Heart left ventricle (tissue), 16 donors: ENCODE measurements at places on chromosomes 3 and 15. TPM values are rescaled to one million over a fixed set of nuclear protein-coding genes. Genes with fewer than 3 reads are reported as not detected.

- H3K27ac ChIP-seq = no peak overlapping the region
- H3K4me3 ChIP-seq = no peak overlapping the region
- peak; percentile 22 for DNase-seq
- peaks cover 2% of the 10 kb centered on the region for H3K4me1 ChIP-seq
- no peaks in the 10 kb centered on the region for H3K27me3 ChIP-seq
Measured at GRCh38 chr3:115999613-116000012, 376.3 kb downstream of the GAP43 start.

TUSC7 gene
- not detected for total RNA-seq

GRCh38 chr3:111882799-111883198 lies 23.7 kb downstream of the PHLDB2 start:
- no peaks in the 10 kb centered on the region for H3K36me3 ChIP-seq
- no peak overlapping the region for H3K4me3 ChIP-seq
- H3K27ac ChIP-seq = no peak overlapping the region
- no peaks in the 10 kb centered on the region for H3K27me3 ChIP-seq

CEMIP gene
- 0.49 TPM for total RNA-seq

GRCh38 chr3:197847866-197848401 lies 56.9 kb downstream of the LRCH3 start:
- no peaks in the 10 kb centered on the region for H3K27me3 ChIP-seq
- no peaks in the 10 kb centered on the region for H3K4me1 ChIP-seq
- H3K4me3 ChIP-seq = no peak overlapping the region
- H3K36me3 ChIP-seq = peaks cover 12% of the 10 kb centered on the region

GRCh38 chr15:69609776-69610175 lies 157.2 kb downstream of the RPLP1 start:
- H3K27me3 ChIP-seq = no peaks in the 10 kb centered on the region
- no peak overlapping the region for H3K27ac ChIP-seq
- DNase-seq = no peak
- H3K36me3 ChIP-seq = no peaks in the 10 kb centered on the region
- peaks cover 25% of the 10 kb centered on the region for H3K4me1 ChIP-seq

GPR62 gene
- total RNA-seq = not detected

ACSBG1 gene
- total RNA-seq = 0.05 TPM

CILP gene
- total RNA-seq = 8.4 TPM

DNA sequence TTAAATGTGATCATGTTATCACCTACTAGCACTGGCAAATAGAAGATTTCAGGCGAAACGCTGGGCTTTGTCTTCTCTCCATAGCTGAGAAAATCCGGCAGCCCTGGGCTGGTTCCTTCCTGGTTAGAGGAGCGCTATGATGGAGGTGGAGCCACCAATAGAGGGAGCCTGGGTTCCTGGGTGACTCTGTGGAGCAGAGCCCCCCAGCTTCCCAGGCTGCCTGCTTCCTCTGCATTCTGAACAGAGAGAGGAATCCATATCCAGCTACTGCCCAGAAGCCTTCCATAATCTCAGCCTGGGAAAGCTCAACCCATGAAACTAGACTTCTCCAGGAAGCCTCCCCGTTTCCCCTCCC lies 32.6 kb upstream of the IQSEC1 start:
- DNase-seq = no peak
- no peak overlapping the region for H3K27ac ChIP-seq
- H3K4me3 ChIP-seq = no peak overlapping the region
- no peaks in the 10 kb centered on the region for H3K4me1 ChIP-seq
- H3K36me3 ChIP-seq = no peaks in the 10 kb centered on the region

SPESP1 gene
- not detected for total RNA-seq

GRCh38 chr15:67744331-67745072 lies 80.8 kb upstream of the SKOR1 start:
- H3K27ac ChIP-seq = no peak overlapping the region
- DNase-seq = no peak
- H3K4me1 ChIP-seq = no peaks in the 10 kb centered on the region
- H3K4me3 ChIP-seq = no peak overlapping the region
- H3K36me3 ChIP-seq = no peaks in the 10 kb centered on the region

GRCh38 chr3:117865338-117865737 lies 1155.8 kb downstream of the TUSC7 start:
- H3K27ac ChIP-seq = no peak overlapping the region
- H3K36me3 ChIP-seq = no peaks in the 10 kb centered on the region
- H3K4me3 ChIP-seq = no peak overlapping the region
- H3K4me1 ChIP-seq = no peaks in the 10 kb centered on the region
- no peak for DNase-seq

IQCH gene
- total RNA-seq = 0.24 TPM

DNA sequence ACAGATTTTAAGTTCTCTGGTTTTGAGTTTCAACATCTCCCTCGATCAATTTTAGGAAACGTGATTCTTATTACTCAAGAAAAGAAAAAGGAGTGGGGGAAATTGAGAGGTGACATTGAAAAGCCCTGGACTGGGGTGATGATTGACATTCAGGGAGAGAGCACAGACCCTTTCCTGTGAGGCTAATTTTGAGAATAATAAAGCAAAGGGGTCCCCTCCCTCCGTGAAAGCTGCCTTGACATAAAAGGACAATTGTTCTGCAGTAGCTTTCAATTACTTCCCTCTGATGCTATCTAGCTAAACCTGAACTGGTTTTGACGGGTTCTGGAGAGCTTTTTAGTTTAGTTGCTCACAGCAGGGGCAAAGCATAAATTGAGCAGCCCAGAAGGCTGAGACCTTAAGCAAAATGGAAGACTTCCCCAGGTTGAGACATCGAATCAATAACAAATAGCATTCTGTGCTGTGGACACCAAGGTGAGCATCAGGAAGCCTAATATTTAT lies 14.4 kb upstream of the CMTM8 start:
- DNase-seq = no peak
- no peaks in the 10 kb centered on the region for H3K27me3 ChIP-seq
- no peaks in the 10 kb centered on the region for H3K4me1 ChIP-seq
- H3K36me3 ChIP-seq = no peaks in the 10 kb centered on the region
- no peak overlapping the region for H3K27ac ChIP-seq

GRCh38 chr3:5389057-5389456 lies 201.6 kb downstream of the EDEM1 start:
- H3K27me3 ChIP-seq = no peaks in the 10 kb centered on the region
- no peak overlapping the region for H3K4me3 ChIP-seq
- DNase-seq = no peak
- H3K4me1 ChIP-seq = no peaks in the 10 kb centered on the region

AZI2 gene
- total RNA-seq = 33.2 TPM

- no peak for DNase-seq
- no peak overlapping the region for H3K4me3 ChIP-seq
- H3K36me3 ChIP-seq = no peaks in the 10 kb centered on the region
- H3K4me1 ChIP-seq = no peaks in the 10 kb centered on the region
- peaks cover 12% of the 10 kb centered on the region for H3K27me3 ChIP-seq
Measured at GRCh38 chr3:55882006-55882405, 394.9 kb upstream of the WNT5A start.

ANKRD63 gene
- 0.37 TPM for total RNA-seq

DNA sequence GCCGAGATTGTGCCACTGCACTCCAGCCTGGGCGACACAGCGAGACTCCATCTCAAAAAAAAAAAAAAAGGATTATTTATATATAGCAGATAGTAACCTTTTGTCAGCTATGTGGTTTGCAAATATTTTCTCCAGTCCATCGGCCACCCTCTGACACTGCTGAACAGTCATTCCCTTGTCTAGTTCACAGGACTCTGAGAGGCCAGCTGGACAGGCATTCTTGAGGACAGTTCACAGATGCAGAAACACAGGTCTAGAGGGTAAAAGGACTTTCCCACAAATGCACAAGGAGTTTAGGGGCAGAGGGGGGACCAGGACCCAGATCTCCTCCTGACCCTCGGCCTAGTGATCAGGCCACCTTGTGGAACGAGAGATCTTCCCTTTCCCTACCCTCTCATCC lies 7.5 kb upstream of the TMEM40 start:
- DNase-seq = no peak
- H3K4me3 ChIP-seq = no peak overlapping the region
- H3K36me3 ChIP-seq = no peaks in the 10 kb centered on the region
- no peak overlapping the region for H3K27ac ChIP-seq
- no peaks in the 10 kb centered on the region for H3K27me3 ChIP-seq

EPHA3 gene
- 6.2 TPM for total RNA-seq

DNA sequence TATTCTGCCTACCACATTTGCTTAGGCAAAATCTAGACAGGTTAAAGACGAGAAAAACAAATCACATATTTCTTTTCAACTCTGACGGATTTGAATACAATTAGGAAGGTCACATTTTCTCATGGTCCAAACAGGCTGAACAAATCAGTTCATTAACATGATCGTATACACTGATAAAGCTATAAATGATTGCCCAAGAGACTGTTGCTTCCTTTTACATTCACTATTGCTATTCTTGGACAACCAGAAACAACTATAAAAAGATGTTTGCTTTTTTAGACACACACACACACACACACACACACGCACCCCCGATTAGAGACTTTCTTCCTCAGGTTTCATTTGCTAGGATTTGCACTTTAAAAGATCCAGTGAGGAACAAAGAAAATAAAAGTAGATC lies 122.3 kb upstream of the BHLHE40 start:
- H3K4me1 ChIP-seq = no peaks in the 10 kb centered on the region
- H3K4me3 ChIP-seq = no peak overlapping the region
- no peak for DNase-seq
- H3K27ac ChIP-seq = no peak overlapping the region

GRCh38 chr3:118556983-118557382 lies 477.7 kb downstream of the IGSF11 start:
- no peaks in the 10 kb centered on the region for H3K4me1 ChIP-seq
- no peaks in the 10 kb centered on the region for H3K27me3 ChIP-seq
- no peak for DNase-seq
- H3K4me3 ChIP-seq = no peak overlapping the region

PTPRG gene
- total RNA-seq = 30.4 TPM

- H3K27ac ChIP-seq = no peak overlapping the region
- no peaks in the 10 kb centered on the region for H3K36me3 ChIP-seq
- no peaks in the 10 kb centered on the region for H3K4me1 ChIP-seq
- no peak overlapping the region for H3K4me3 ChIP-seq
Measured at GRCh38 chr3:153293265-153293664, 131.2 kb downstream of the RAP2B start.

IL5RA gene
- total RNA-seq = not detected

SCAANT1 gene
- total RNA-seq = not detected

CCR2 gene
- total RNA-seq = 0.93 TPM

ELL3 gene
- 0.88 TPM for total RNA-seq

TICRR gene
- total RNA-seq = 0.15 TPM

DNA sequence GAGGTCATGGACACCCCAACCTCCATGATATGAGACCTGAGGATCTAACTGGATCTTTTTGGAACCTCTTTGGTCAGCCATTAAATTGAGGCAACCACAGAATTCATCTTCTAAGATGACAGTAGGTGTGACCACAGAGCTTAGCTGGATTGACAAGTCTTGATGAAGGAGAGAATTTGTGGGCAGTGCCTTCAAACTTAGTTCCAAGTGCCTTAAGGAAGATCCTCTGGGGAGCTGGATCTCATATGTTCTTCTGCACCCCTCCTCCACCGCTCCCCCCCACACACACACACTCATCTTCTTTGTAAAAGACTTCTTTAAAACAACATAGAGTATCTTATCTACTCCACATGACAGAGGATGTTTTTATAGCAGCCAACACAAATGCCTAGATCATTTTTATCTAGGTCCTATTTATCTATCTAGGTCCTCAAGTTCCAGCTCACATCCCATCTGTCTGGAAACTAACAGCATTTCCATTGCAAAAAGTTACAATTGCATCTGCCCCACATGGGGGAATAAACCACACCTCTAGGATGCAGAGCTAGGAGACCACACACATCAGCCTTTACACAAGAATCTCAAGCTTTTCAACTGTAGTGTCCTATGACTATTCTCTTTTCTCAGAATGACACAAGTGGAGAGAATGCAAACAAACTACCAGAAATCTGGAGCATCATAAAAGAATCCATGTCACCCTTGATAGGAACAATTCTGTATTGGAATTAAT lies 37.4 kb downstream of the WWTR1 start:
- H3K27me3 ChIP-seq = no peaks in the 10 kb centered on the region
- peaks cover 70% of the 10 kb centered on the region for H3K4me1 ChIP-seq
- H3K27ac ChIP-seq = peak overlapping the region; percentile 36
- H3K4me3 ChIP-seq = no peak overlapping the region
- DNase-seq = no peak

GRCh38 chr3:181470349-181470748 lies 241.4 kb upstream of the SOX2 start:
- H3K27me3 ChIP-seq = no peaks in the 10 kb centered on the region
- no peaks in the 10 kb centered on the region for H3K4me1 ChIP-seq
- DNase-seq = no peak
- no peaks in the 10 kb centered on the region for H3K36me3 ChIP-seq
- H3K4me3 ChIP-seq = no peak overlapping the region

- H3K27me3 ChIP-seq = no peaks in the 10 kb centered on the region
- no peaks in the 10 kb centered on the region for H3K4me1 ChIP-seq
- H3K4me3 ChIP-seq = no peak overlapping the region
- no peak overlapping the region for H3K27ac ChIP-seq
- DNase-seq = no peak
Measured at GRCh38 chr3:77933926-77934325, 894.0 kb downstream of the ROBO2 start.

DNA sequence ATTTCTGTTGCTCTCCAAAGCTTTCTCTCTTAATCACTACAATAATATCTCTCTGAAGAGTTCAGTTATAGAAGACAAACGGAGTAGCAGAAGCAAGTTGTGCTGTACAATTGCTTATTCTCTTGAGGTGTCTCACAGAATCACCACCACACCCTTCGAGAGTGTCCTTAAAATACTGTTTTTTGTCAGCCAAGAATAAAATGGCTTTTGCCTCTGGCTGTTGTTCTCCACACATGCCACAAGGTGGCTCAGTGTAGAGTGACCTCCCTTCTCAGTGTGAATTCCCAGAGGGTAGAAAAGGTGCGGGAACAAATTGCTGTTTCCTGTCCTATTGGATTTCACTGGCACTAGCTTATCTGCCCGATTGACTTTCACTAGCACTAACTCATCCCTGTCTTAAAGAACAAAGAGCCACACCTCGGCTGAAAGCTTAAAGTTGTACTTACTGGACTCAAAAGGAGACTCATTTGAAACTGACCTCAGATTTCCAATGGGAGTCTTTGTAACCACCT lies 134.2 kb upstream of the SATB1 start:
- no peak overlapping the region for H3K4me3 ChIP-seq
- no peak for DNase-seq
- H3K27ac ChIP-seq = no peak overlapping the region
- no peaks in the 10 kb centered on the region for H3K4me1 ChIP-seq

GRCh38 chr3:106748472-106749262 lies 628.6 kb upstream of the CCDC54 start:
- no peaks in the 10 kb centered on the region for H3K4me1 ChIP-seq
- DNase-seq = no peak
- no peaks in the 10 kb centered on the region for H3K36me3 ChIP-seq

OXNAD1 gene
- 18.3 TPM for total RNA-seq

DNA sequence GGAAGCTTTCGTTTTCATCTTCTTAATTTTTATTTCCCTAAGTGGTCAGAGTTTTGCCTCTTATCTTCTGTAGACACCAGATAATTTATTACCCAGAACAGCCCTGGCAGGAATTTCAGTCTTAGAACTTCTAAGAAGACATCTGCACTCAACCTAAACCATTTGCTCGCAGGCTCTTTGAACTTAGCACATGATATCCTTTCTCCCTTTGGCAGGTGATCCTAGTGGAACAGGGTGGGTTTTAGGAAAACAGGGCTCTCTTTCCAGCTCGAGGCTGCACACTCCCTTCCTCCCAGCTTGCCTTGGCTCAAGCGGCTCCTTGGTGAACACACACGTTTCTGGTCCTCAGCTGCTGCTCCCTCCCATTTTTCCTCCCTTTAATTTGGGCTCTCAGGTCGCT lies 116.5 kb downstream of the THSD4 start:
- H3K27ac ChIP-seq = peak overlapping the region; percentile 25
- H3K27me3 ChIP-seq = no peaks in the 10 kb centered on the region
- H3K4me3 ChIP-seq = no peak overlapping the region
- DNase-seq = no peak
